ENCODE measurements at places on chromosomes 2 and 18.

DNA sequence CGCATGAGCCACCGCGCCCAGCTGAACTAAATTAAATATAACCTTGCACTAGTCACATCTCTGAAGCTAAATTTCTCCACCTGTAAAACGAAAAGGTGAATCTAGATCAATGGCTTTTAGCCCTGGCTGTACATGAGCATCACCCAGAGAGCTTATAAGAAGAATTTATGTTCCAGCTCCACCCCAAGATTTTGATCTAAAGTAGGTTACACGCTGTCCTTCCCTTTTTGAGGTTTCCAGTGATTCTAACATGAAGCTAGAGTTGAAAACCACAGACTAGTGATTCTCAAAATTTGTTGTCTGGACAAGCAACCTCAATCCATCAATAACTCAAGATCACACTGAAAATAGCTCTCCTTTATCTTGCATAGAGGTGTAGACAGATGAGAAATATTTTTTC lies 208.8 kb upstream of the CRIM1 start:
- DNase-seq = no peak

DNA sequence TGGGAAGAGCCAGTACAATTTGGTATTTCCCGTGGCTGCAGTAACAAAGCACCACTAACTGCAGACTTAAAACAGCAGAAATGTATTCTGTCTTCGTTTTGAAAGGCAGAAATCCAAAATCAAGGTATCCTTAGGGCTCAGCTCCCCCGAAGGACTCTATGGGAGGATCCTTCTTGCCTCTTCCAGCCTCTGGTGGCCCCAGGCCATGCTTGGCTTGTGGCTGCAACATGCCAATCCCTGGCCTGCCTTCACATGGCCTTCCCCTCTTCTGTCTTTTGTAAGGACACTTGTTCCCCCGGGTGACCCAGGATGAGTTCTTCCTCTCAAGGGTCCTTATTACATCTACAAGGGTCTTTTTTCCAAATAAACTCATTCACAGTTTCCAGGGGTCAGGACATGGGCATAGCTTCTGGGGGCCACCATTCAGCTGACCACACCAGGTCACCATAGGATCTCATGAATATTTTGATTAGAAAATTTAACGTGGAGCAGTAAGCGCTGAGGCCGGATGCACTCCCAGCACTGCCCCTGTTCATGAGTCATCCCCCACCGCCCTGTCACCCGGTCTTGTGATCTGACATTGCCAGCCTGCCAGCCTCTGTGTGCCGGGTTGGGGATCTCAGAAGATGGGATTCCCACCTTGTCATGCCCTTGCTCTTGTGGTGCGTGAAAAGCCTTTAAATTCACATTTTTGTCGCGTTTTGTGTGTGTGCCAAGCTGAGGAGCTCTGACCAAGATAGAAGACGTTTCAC lies 61.2 kb upstream of the B3GNT7 start:
- no peak for DNase-seq

DNA sequence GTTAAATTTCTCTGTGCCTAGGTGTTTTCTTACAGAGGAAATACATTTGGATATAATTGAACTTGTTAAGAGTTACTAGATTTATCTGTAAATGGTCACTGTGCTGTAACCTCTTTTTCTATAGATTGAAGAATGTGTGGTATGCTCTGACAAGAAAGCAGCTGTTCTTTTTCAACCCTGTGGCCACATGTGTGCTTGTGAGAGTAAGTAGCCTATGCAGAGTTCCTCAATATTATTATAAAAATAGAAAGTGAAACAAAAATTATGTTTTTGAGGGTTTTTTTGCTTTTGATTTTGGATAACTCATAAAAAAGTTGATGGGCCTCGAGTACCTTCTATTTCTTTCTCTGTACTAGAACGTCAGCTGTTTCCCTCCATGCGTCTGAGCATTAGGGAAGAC lies 112.4 kb downstream of the MIB1 start:
- no peak for DNase-seq

GRCh38 chr2:197209742-197210408 lies 100.7 kb downstream of the ANKRD44 start:
- no peak for DNase-seq

GRCh38 chr2:106272216-106272807 lies 78.2 kb upstream of the UXS1 start:
- DNase-seq = no peak

- DNase-seq = no peak
Measured at GRCh38 chr18:42338683-42339082, 383.6 kb downstream of the PIK3C3 start.

GRCh38 chr2:186497928-186498327 lies 11.9 kb downstream of the ZC3H15 start:
- DNase-seq = no peak

DNA sequence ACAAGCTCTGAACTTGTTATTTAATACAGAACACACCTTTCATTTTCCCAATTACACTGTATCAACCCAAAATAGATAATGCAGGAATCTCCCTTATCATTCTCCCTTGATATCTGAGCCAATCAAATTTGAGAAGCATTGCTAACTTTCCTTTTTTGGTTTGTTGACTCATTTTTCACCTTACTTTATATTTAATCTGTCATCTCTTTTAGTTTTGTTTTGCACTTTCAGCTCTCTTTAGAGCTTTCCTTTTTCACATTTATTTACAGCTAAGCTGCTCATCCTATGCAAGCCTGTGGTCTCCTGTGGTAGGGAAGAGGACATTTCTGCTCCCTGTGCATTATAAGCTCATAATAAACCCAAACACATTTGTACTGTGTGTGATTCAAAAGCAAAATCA lies 50.1 kb downstream of the ITGAV start:
- DNase-seq = no peak

Measured in GM23248 (cell line).